ENCODE measurements at places on chromosomes 16 and 17. TPM values are rescaled to one million over a fixed set of nuclear protein-coding genes. Genes with fewer than 3 reads are reported as not detected.

SIAH1 gene
- total RNA-seq: 35.2 TPM

ZNF23 gene
- 12.9 TPM for total RNA-seq

EFCAB13 gene
- total RNA-seq: 10.1 TPM

TPSD1 gene
- total RNA-seq: not detected

STX1B gene
- 2.6 TPM for total RNA-seq

ADGRG1 gene
- 6.0 TPM for total RNA-seq

CISD3 gene
- total RNA-seq: 3.8 TPM
